ENCODE measurements at places on chromosomes 1 and 21.

- no peak for DNase-seq
Measured at GRCh38 chr1:186976700-186977099, 148.0 kb downstream of the PLA2G4A start.

DNA sequence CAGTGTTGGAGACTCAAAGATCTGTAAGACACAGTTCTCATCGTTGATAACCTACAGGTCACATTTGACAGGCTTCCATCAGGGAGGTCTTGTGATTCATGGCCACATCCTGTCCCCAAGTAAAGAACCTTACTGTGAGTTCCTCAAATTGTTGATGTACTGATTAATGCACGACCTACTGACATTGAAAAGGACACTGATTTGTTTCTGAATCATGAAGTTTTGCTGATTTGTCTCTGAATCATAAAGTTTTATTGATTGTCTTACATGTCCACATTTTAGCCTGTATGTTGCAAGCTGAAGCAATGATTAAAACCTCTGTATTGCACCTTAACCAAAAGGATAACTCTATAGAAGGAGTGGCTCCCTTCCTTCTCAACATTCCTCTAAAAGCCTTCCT, 476.3 kb upstream of the RUNX1 start:
- no peak for DNase-seq

DNA sequence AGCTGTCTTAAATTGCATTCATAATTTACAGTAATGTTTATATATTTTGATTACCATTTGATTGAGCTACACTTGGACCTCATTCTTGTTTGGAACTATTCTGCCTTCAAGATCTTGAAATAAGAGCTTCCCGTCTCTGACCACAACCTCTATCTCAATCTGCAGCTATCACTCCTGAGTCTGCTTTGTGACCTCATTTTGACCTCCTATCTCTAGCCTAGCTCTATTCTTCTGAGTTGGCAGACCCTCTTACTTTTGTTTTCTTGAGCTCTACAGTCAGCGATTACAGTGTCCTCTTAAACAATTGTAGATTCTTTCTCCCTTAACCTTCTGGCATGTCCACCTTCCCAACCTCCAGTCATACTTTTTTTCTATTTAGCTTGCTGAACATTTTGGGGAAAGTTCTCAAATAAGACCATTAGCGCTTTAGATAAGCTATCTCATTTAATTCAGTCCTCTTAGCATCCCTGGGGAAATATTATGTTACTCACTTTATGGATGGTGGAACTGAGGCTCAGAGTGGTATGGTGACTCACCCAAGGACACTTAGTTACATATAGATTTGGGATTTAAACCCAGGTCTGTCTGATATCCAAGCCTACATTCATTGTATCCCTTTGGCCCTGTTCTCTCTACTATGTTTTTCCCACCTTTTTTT, 19.1 kb downstream of the RPAP2 start:
- DNase-seq, result peak; percentile 27

GRCh38 chr1:50103615-50104081, 5.1 kb upstream of the ELAVL4 start:
- DNase-seq, result no peak

GRCh38 chr1:40757084-40757483, 26.5 kb upstream of the KCNQ4 start:
- DNase-seq, result no peak

DNA sequence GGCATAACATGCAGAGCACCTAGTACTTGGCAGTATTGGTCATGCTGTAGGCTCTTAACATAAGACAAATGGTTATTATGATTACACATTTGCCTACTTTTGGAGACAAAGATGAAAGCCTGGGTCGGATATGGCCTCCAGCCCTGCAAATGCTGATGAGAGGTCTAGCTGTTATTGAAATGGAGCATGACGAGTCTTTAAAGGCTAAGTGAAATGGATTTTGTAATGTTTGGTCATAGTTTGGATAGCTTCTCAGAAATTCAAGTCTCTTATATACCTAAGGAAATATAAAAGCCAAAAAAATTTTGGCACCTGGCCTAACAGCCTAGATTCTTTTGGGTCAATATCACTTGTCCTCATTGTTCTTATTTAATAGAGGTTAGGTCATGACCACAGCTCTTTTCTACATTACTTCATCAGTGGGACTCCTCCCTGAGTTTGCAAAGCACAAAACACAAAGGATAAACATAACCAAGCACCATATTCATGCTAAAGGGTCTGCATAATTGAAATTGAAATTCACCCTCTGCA, 69.2 kb upstream of the WLS start:
- no peak for DNase-seq
